Mononuclear cell (primary cell): ENCODE measurements at places on chromosomes 11 and 22. TPM values are rescaled to one million over a fixed set of nuclear protein-coding genes. Genes with fewer than 3 reads are reported as not detected.

Gene BRSK2
- total RNA-seq: 0.10 TPM

Gene KRTAP5-1
- total RNA-seq: not detected

Gene NPAS4
- total RNA-seq: not detected

Gene TUG1
- total RNA-seq: 82.0 TPM

Gene OR56B1
- 0.42 TPM for total RNA-seq

Gene SLC35E4
- 4.4 TPM for total RNA-seq

Gene BID
- 44.3 TPM for total RNA-seq

Gene MICALL1
- total RNA-seq: 10.7 TPM

Gene C11orf21
- total RNA-seq: 17.3 TPM

Gene NPTXR
- total RNA-seq: 0.94 TPM

Gene APOL5
- not detected for total RNA-seq

Gene APOA5
- total RNA-seq: not detected

Gene GAL3ST1
- 0.10 TPM for total RNA-seq

Gene CARD16
- 78.7 TPM for total RNA-seq

Gene SSH3
- total RNA-seq: 4.6 TPM

Gene SCGB1A1
- total RNA-seq: not detected

Gene DEFB131B
- total RNA-seq: not detected

Gene CRYBB3
- not detected for total RNA-seq

Gene NRIP3
- 11.5 TPM for total RNA-seq

Gene CDK2AP2
- total RNA-seq: 9.7 TPM

Gene RAB1B
- 40.5 TPM for total RNA-seq

Gene LARGE1
- 3.9 TPM for total RNA-seq

Gene RTN4R
- 0.21 TPM for total RNA-seq

Gene TMEM121B
- 1.3 TPM for total RNA-seq

Gene TMEM218
- total RNA-seq: 7.1 TPM

Gene SHANK2
- total RNA-seq: 0.21 TPM

Gene DBX1
- not detected for total RNA-seq

Gene SCGB1D2
- total RNA-seq: not detected

Gene MS4A12
- total RNA-seq: not detected

Gene UBQLNL
- 0.52 TPM for total RNA-seq

Gene CALCB
- 0.10 TPM for total RNA-seq

Gene SUSD2
- 0.31 TPM for total RNA-seq

Gene C2CD2L
- 7.5 TPM for total RNA-seq
